ENCODE measurements at places on chromosomes 16 and 17.
A peak's percentile ranks its signal among the peaks of the same experiment; 100 is the strongest.

GRCh38 chr17:61398721-61399130 is 917 bp upstream of the TBX2 start:
- DNase-seq, result no peak

GRCh38 chr17:14451729-14452191 is 150.9 kb downstream of the HS3ST3B1 start:
- no peak for DNase-seq

GRCh38 chr17:57357830-57358430 is 101.6 kb downstream of the MSI2 start:
- DNase-seq, result peak; percentile 57

DNA sequence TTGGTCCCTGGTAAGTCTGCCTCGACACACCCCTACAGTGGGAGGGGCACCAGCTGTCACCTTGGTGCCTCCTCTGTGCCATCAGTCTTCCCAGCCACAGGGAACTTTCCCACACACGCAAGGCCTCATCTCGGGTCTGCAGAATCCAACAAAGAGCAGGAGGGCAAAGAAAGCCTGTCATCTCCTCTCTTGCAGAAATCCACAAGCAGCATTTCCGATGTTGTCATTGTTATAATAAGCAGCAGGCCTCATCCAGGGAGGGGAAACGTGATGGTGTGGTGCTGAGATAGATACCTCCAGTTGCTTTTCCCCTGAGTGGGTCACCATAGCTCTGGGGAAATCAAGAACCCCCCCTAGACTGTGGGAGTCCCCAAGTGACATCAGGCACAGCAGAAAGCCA is 110.4 kb downstream of the CMIP start:
- no peak for DNase-seq

DNA sequence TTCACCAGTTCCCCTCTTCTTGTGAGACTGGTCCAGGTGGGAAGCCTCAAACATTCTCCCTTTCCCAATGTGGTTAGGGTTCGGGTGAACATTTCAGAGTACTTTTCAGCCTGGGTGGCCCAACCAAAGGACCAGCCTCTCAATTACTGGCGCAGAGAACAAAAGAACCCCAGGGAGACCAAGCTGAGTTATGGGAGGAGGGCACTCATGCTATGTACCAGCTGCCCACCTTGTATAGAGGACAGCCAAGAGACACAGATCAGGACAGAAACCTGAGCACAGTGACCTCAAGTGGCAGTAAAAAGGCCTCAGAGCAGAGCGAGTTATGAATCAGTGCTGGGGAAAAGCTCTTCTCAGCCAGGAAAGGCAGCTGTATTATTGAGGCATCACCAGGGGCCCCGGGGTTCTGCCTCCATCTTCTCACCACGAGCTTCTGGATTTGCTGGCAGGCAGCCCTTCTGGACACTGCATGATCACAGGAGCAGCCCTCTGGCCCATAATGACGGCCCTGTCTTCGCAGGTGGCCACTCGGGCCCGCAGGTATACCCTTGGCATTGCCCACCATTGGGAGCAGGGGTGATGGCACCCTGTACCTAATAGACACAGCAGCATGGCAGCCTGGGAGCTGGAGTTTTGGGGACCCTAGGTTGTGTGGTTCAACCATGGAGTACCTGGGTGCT is 3.8 kb downstream of the G6PC3 start:
- no peak for DNase-seq

- no peak for DNase-seq
Measured at GRCh38 chr16:57803134-57803990, 1.1 kb upstream of the KIFC3 start.

DNA sequence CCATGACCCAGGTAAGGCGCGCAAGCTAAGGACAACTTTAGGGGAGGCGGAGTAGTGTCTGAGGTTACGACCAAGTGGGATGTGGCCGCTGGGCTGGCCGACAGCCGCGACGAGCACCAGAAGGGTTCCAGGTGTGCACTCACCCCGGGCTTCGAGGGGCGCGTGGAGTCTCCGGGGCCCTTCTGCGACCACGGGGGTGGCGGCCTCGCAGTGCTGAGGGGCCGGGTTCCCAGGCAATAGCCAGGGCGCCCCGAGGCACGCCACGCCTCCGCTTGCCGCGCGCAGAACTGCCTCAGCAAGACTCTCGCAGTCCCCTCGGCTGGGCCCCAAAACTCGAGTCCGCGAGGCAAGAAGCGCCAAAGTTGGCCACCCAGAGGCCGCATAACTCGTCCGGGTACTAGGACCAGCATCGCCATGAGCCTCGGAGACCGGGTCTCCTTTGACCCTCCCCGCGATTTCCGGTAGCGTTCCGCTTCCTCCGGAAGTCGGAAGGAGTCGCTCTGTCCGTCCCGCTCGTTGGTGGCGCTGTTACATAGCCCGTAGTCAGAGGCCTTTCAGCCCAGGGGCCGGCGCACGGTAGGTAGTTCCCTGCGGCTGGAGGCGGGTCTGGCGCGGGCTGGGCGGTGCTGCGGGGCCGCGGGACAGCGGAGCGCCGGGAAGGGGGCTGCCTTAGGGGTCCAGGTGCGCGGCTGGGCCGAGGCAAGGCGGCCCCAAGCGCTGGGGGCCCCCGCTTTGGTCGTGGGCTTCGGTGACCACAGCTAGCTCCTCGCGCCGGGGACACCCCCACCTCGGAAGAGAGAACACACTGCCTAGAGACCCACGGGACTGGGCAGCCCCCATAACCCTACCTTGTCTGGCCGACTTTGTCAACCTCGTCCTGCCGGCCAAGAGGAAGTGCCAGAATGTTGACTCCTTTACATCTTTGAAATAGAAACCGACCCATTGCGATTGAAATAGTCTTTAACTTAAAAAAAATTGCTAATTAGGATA is at the start of the genes ADPRM and SCO1:
Gene ADPRM (plus strand): TSS at position 503 of the 990 bp plus-strand sequence. CDS start 7,333 bp downstream, outside the sequence.
Gene SCO1 (minus strand): TSS at position 442 of the 990 bp plus-strand sequence. CDS start 26 bp downstream, at position 416.
- DNase-seq, result peak; percentile 83

DNA sequence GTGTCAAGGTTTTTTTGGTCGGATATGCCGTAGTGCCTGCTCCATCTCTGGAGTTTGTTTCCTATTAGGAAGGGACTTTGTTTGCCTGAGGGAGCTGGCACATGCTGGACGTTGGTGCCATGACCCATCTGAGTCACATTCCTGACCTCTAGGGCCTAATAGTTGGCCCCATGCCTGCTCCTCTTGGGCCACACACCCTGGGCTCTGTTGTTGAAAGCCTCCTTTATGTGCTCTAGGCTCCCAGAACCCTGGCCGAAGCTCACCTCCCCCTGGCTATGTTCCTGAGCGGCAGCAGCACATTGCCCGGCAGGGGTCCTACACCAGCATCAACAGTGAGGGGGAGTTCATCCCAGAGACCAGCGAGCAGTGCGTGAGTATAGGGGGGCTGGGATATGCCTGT is 18.4 kb downstream of the LIMD2 start:
- no peak for DNase-seq
